HCT116 (cell line): ENCODE measurements at places on chromosomes 1 and 21. TPM values are rescaled to one million over a fixed set of nuclear protein-coding genes. Genes with fewer than 3 reads are reported as not detected.

Gene PRAMEF1
- total RNA-seq, result not detected

Gene KIF26B
- 0.49 TPM for total RNA-seq

Gene IL22RA1
- 2.1 TPM for total RNA-seq

Gene AIDA
- total RNA-seq, result 53.2 TPM

Gene CAPN8
- total RNA-seq, result 0.54 TPM

Gene BEND5
- not detected for total RNA-seq

Gene OLIG1
- not detected for total RNA-seq

Gene SNAPIN
- total RNA-seq, result 39.1 TPM

DNA sequence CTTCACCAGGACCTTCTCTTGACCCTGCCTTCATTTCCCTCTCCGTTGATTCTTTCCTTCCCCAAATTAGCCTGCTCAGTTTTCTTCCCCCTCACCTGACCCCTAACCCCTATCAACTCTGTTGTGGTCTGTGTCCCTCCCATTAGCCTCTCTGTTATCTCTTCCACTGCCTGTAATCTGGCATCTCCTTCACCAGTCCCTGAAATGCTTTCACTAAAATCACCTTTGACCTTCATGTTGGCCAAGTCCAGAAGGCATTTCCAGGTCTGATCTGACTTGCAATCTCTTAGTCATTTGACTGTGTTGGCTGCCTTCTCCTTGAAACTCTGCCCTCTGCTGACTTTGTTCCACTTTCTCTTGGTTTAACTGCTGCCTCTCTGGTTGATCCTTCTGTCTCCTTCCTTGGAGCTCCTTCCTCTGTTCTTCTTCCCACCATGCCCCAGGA lies 28.2 kb downstream of the ATP8B2 start:
- H3K27ac ChIP-seq, result peak overlapping the region; percentile 72
- H3K36me3 ChIP-seq, result 0 out of 2 replicates have a peak, but pooled peaks cover 2% of the 10 kb centered on the region
- peaks cover 21% of the 10 kb centered on the region for H3K4me1 ChIP-seq
- peak; percentile 26 for DNase-seq
- no peaks in the 10 kb centered on the region for H3K27me3 ChIP-seq

DNA sequence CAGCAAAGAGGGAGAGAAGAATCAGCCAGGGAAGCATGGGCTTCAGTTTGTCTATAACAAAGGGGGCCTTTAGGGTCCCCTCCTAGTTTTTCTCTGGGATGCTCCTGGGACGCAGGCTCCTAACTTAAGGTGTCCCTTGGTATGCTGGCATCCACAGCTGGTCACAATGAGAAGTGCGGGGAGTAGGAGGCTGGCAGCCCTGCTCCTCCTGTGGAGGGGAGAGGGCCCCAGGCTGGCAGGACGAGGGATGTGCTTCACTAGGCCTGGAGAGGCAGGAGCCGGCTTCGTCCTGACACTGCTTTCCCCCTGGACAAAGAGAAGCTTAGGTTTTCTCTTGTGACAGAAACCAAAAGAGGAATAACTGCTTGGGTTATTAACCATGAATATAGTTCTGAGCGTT lies 67.6 kb downstream of the NENF start:
- no peak overlapping the region for H3K27ac ChIP-seq
- H3K36me3 ChIP-seq, result no peaks in the 10 kb centered on the region
- H3K4me1 ChIP-seq, result peaks cover 9% of the 10 kb centered on the region
- no peak overlapping the region for H3K4me3 ChIP-seq

DNA sequence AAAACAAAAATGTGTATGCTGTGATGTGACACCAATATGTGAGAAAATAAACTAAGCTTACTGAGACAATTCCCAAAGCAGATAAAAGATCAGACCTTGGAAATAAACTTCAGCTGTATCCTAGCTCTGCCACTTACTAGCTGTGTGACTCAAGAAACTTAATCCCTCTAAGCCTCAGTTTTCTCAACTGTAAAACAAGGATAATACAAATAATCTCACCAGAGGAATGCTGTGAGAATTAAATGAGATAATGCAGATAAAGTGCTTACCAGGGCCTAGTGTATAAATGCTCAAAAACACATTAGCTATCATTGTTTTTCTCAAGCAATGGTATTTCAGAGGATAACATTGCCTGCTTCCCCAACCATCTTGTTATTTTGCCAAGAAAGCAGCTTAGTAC lies 2.1 kb downstream of the HEATR1 start:
- H3K4me1 ChIP-seq, result peaks cover 18% of the 10 kb centered on the region
- no peak overlapping the region for H3K4me3 ChIP-seq
- no peaks in the 10 kb centered on the region for H3K27me3 ChIP-seq
- no peak for DNase-seq
- peaks cover 12% of the 10 kb centered on the region for H3K36me3 ChIP-seq
- no peak overlapping the region for H3K27ac ChIP-seq

DNA sequence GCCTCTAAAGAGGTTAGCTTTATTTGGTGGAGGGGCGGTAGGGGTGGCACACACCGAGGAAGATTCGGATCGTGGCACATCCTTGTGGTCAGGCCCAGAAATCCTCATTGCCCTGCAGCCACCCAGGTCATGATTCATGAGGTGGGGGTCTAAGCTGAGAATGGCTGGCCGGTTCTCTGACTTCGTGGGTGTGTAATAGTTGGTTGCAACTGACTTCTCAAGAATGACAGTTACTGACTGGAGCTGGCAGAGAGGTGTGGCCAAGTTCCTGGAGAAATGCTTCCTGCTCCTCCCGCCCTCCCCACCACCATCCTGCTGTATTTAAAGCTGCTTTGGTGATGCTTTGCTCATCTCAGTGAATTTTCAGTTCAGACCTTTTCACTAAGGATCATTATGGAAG lies 198.6 kb downstream of the KIF26B start:
- H3K27ac ChIP-seq, result no peak overlapping the region
- DNase-seq, result no peak
- no peaks in the 10 kb centered on the region for H3K36me3 ChIP-seq
- H3K4me1 ChIP-seq, result no peaks in the 10 kb centered on the region
- no peak overlapping the region for H3K4me3 ChIP-seq

DNA sequence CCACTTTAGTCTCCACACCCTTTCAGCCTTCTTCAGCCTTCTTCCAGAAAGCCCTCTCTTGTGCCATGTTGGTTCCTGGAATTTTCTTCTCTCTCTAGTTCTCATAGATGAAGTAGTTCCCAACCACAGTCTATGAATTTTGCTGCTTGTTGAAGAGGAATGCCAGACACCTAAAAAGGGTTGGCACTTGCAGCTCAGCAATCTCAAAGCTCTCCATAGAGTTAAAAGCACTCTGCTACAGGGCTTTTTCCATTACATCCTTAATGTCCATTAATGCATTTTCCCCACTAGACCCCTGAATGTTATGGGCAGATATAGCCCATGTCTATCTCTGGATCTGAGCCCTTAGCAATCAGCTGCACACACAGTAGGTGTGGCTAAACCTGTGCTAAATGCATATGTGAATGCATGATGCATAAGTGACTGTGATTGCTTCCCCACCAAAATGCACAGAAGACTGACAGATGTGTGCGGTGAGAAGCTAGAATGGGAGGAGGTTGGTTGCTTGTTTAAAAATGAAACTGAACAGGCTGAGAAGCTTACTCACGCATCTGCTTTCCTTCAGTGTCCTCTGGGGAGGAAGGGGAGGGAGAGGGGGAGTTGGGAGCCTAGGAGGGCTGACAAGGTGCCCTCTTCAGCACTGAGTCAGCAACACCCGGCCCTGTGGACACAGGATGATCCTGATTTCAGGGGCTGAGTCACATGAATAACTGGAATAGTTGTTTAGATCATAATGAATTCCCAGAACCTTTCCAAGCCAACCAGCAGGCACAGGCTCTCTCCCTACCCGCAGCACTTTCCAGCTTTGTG lies 146.1 kb upstream of the FGGY start:
- H3K36me3 ChIP-seq, result no peaks in the 10 kb centered on the region
- no peak overlapping the region for H3K27ac ChIP-seq
- peak overlapping the region; percentile 20 for H3K4me3 ChIP-seq
- peaks cover 34% of the 10 kb centered on the region for H3K4me1 ChIP-seq
- H3K27me3 ChIP-seq, result no peaks in the 10 kb centered on the region
- peak; percentile 56 for DNase-seq

- no peaks in the 10 kb centered on the region for H3K36me3 ChIP-seq
- peak overlapping the region; percentile 36 for H3K27ac ChIP-seq
- DNase-seq, result no peak
- H3K27me3 ChIP-seq, result no peaks in the 10 kb centered on the region
- H3K4me3 ChIP-seq, result no peak overlapping the region
- H3K4me1 ChIP-seq, result peaks cover 6% of the 10 kb centered on the region; the same call in 1 of the 2 replicates
Measured at GRCh38 chr1:219784660-219785381, 143.5 kb downstream of the SLC30A10 start.

DNA sequence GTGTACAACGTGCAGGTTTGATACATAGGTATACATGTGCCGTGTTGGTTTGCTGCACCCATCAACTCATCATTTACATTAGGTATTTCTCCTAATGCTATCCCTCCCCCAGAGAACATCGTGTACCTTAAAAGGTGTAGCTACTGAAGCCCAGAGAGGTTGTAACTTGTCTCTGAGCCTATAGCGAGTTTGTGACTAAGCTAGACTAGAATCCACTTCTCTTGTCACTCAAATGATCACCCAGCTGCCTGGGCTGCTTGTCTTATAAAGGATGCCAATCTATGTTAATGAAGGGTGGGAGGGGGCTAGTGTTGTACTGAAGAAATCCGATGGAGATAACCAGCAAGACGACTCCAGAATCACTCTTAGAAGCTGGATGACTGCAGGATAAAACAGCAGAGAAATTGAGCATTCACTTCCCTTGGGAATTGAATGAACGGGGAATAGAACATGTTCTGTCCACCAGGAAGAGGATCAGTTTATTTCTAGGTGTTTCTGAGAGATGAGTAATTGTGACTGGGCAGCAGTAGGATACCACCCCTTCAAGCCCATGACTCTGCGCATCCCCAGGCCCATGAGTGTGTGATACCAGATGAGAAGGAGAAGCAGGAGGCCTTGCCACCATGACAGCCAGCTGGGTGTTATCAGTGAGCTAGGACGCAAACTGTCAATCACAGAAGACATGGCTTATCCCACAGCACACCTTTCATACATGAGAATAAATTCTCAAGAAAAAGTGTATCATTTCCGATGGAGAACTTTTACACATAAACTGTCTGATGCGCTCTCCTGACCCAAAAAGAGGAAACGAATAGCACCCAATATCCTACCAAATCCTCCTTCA lies 390.4 kb downstream of the NTNG1 start:
- no peaks in the 10 kb centered on the region for H3K36me3 ChIP-seq
- H3K4me1 ChIP-seq, result no peaks in the 10 kb centered on the region
- H3K27ac ChIP-seq, result no peak overlapping the region
- no peak overlapping the region for H3K4me3 ChIP-seq
- H3K27me3 ChIP-seq, result no peaks in the 10 kb centered on the region
- DNase-seq, result no peak

DNA sequence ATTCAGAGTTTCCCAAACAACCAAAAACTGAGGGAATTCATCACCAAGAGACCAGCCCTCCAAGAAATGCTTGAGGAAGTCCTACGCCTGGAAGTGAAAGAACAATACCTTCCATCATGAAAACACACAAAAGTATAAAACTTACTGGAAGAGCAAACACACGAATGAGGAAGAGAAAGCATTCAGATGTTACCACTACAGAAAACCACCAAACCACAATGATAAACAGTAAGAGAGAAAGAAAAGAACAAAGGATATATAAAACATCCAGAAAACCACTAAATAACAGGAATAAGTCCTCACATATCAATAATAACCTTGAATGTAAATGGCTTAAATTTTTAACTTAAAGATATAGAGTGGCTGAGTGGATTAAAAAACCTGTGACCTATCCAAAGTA lies 58.5 kb upstream of the BCL10 start:
- no peak overlapping the region for H3K4me3 ChIP-seq
- peaks cover 32% of the 10 kb centered on the region for H3K4me1 ChIP-seq
- no peaks in the 10 kb centered on the region for H3K27me3 ChIP-seq
- no peak for DNase-seq
- H3K27ac ChIP-seq, result no peak overlapping the region

DNA sequence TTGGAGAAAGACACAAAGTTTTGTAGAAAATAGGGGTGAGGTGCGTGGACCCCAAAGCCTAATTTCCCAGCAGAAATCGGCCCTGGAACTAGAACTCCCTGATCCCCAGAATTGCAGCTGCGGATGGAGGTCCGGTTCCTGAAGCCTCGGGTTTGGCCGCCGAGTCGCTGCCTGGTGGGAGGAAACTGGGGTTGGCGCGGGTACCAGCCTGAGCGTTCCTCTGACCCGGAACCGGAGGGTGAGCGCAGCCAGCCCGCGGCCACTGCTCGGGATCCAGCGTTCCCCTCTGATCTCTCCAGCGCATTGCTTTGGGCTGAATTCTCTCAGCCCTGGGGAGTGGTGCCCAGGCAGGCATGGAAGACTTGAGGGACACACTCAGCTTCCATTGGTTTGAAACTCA lies 1.6 kb downstream of the ST6GALNAC5 start:
- H3K36me3 ChIP-seq, result no peaks in the 10 kb centered on the region
- no peaks in the 10 kb centered on the region for H3K27me3 ChIP-seq
- DNase-seq, result no peak
- H3K4me3 ChIP-seq, result no peak overlapping the region

GRCh38 chr1:39104158-39105060 lies 78.3 kb downstream of the NDUFS5 start:
- no peak for DNase-seq
- no peaks in the 10 kb centered on the region for H3K27me3 ChIP-seq
- H3K27ac ChIP-seq, result peak overlapping the region; percentile 84; the same call in 1 of the 2 replicates
- peaks cover 30% of the 10 kb centered on the region; the same call in 1 of the 2 replicates for H3K4me1 ChIP-seq
- no peaks in the 10 kb centered on the region for H3K36me3 ChIP-seq

DNA sequence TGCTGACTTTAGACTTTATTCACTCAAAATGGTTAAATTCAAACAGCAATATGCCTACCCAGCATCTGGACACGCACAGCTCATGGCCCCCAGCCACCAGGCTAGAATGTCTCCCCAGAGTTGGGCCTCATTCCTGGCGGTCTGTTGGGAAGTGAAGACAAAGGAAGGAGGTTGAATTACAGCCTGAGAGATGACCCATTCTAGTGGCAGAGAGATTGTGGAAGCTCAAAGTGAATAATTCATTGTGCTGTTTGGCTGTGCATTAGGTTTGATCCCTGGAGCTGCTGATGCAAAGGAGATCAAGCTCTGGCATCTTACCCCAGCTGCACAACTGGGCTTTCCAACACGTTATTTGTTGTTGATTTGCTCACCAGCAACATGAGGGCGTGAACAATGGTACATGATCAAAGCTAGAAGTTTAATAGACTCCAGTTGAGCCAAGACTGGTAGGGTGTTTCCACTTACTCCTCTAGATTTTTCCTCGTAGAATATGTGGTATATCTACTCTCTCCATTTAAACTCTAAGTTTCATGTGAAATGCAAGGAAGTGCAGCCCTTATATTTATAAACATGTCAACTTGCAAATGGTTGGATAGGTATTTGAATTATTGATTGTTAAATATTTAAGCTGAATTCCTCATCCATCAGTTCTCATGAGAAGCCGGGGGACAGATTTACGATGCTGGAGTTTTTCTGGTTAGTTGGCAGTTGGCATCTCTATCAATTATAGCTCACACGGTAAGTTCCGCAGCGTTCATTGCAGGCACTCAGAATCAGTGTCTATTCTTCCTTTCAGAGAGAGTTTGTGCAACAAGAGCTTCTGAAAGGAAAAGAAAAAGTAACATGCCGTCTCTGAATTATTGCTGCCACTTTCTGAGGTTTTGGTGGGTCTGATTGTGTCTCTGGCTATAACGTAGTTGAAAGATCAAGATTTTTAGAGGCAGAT lies 222.7 kb downstream of the TM2D1 start:
- no peak overlapping the region for H3K4me3 ChIP-seq
- no peak for DNase-seq
- no peak overlapping the region for H3K27ac ChIP-seq
- no peaks in the 10 kb centered on the region for H3K27me3 ChIP-seq
- no peaks in the 10 kb centered on the region for H3K4me1 ChIP-seq
- no peaks in the 10 kb centered on the region for H3K36me3 ChIP-seq
